Sigmoid colon (tissue), 7 donors: ENCODE measurements at places on chromosomes 11 and 22. TPM values are rescaled to one million over a fixed set of nuclear protein-coding genes. Genes with fewer than 3 reads are reported as not detected.

A4GALT gene
- 17.3 TPM for polyA plus RNA-seq

FGF3 gene
- polyA plus RNA-seq, result not detected

SLC17A6 gene
- not detected for polyA plus RNA-seq

ADM gene
- 92.5 TPM for polyA plus RNA-seq

IL18 gene
- polyA plus RNA-seq, result 211 TPM

OVCH2 gene
- not detected for polyA plus RNA-seq

CECR2 gene
- polyA plus RNA-seq, result 0.60 TPM

MS4A15 gene
- not detected for polyA plus RNA-seq

SEPTIN3 gene
- 0.60 TPM for polyA plus RNA-seq

PLCB3 gene
- polyA plus RNA-seq, result 35.4 TPM

DKK3 gene
- 9.0 TPM for polyA plus RNA-seq

CSF2RB gene
- 11.4 TPM for polyA plus RNA-seq

RPS25 gene
- 3,409 TPM for polyA plus RNA-seq

KDM4F gene
- not detected for polyA plus RNA-seq

SLC37A2 gene
- polyA plus RNA-seq, result 14.1 TPM

ROBO3 gene
- 2.4 TPM for polyA plus RNA-seq

TMPRSS6 gene
- not detected for polyA plus RNA-seq

OR2AG1 gene
- not detected for polyA plus RNA-seq

IFITM10 gene
- not detected for polyA plus RNA-seq

TECTA gene
- polyA plus RNA-seq, result not detected

SCN2B gene
- polyA plus RNA-seq, result 0.74 TPM

HYLS1 gene
- polyA plus RNA-seq, result 3.0 TPM

HPS4 gene
- 9.0 TPM for polyA plus RNA-seq

RSF1 gene
- 10.2 TPM for polyA plus RNA-seq

ARCN1 gene
- 83.2 TPM for polyA plus RNA-seq

KBTBD3 gene
- 2.0 TPM for polyA plus RNA-seq

MPZL3 gene
- polyA plus RNA-seq, result 6.2 TPM

GPR83 gene
- polyA plus RNA-seq, result not detected

OOSP1 gene
- polyA plus RNA-seq, result not detected

OR8G5 gene
- not detected for polyA plus RNA-seq

ABCG4 gene
- polyA plus RNA-seq, result not detected

PLAAT2 gene
- polyA plus RNA-seq, result 27.0 TPM

UQCR10 gene
- polyA plus RNA-seq, result 462 TPM

POU2AF1 gene
- 1.2 TPM for polyA plus RNA-seq

SPTY2D1 gene
- polyA plus RNA-seq, result 8.4 TPM

SLC5A4 gene
- 0.16 TPM for polyA plus RNA-seq

PAMR1 gene
- 1.8 TPM for polyA plus RNA-seq

OR51B2 gene
- polyA plus RNA-seq, result not detected

CCND1 gene
- 12.0 TPM for polyA plus RNA-seq

FERMT3 gene
- 41.5 TPM for polyA plus RNA-seq

KRTAP5-7 gene
- polyA plus RNA-seq, result not detected

PACSIN3 gene
- polyA plus RNA-seq, result 1.2 TPM

OR51G1 gene
- polyA plus RNA-seq, result not detected

TSSK2 gene
- not detected for polyA plus RNA-seq

FGF4 gene
- not detected for polyA plus RNA-seq

LINC01488 gene
- not detected for polyA plus RNA-seq

C22orf31 gene
- polyA plus RNA-seq, result not detected

UPK2 gene
- not detected for polyA plus RNA-seq

SCO2 gene
- 5.1 TPM for polyA plus RNA-seq

SLC1A2 gene
- polyA plus RNA-seq, result not detected

ZNF280A gene
- not detected for polyA plus RNA-seq

HBE1 gene
- polyA plus RNA-seq, result not detected

SGSM1 gene
- polyA plus RNA-seq, result 0.60 TPM

MMP1 gene
- 5.3 TPM for polyA plus RNA-seq

LRRC56 gene
- 2.4 TPM for polyA plus RNA-seq
